ENCODE measurements at places on chromosomes 11 and 22.

DNA sequence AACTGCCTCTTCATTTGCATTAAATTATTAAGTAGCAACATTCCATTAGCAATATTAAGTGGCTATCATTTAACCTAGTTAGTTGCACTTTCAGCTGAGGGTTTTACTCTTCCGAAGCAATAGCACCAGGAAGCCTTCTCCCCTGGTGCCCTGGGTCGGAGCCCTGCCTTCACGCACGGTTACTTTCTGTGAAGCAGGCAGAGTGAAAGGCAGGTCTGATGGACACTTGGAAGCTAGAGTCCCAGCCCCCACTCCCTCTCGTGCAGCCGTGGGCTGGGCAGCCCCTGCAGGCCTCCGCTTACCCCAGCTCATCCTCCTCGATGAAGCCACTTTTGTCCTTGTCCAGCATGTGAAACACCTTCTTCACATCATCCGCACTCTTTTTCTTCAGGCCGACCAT lies 2.0 kb downstream of the PVALB start:
- no peak for DNase-seq

DNA sequence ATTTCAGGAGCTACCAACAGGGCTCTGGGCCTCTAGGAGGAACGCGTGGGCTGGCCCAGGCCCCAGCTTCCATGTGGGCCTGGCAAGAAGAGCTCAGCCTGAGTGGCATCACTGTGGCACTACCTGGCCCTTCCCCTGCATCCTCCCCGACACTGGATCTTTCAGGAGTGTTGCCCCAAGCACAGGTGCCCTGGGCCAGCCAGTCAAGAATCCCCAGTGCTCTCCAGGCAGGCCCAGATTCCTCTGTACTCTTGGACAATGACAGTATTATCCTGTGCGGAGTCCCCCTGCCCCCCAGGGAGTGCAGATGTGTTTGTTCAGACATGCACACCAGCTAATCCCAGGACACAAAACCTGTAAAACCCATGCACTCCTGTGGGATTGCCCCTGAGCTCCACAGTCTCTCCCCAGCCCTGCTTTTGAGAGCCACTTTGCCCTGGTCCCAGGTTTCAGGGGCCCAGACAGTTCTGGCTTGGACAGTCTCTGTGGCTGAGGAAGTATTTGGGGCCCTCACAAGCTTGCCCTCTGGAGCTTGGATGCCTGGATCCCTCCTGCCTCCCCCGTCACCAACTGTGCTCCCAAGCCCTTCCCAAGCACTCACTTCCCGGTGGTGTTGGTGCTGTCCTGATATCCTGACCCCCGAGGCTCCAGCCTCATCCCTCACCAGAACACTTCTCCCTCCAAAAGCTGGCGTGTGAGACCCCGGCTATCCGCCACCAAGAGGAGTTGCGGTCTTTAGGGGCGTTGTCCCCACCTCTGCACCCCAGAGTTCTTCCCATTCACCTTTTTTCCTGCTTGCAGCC lies 39.9 kb downstream of the KCNC1 start:
- DNase-seq = no peak

DNA sequence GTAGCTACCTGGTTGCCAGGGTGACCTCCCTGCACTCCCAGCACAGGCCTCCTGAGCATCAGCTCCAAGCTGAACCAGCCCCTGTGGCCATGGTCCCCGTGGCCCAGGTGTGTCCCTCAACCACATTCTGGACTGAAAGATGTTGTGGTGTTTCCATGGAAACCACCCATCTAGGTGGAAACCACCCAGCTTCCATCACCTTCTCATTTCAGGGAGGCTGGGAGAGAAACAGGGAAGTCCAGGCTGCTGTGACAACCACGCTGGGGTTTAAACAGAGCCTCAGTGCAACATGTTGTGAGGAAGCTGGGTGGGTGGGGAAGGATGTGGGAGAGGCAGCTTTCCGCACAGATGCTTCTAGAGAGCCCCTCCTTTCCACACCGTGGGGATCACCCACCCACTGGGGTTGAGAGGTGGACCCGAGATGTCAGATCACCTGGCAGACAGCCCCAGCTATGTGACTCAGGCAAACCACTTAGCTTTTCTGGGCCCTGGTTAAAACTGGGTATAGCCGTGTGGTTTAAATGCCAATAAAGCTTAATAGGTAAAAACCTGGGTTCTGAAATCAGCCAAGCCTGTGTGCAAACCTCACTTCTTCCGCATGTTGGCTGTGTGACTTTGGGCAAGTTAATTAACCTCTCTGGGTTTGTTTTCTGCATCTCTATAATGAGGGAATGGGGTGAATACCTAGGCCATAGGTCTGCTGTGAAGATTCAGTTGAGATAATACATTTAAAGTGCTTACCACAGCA lies 46.4 kb downstream of the CD82 start:
- no peak for DNase-seq

- DNase-seq = no peak
Observed at GRCh38 chr11:105489446-105489845, 120.4 kb upstream of the GRIA4 start.

DNA sequence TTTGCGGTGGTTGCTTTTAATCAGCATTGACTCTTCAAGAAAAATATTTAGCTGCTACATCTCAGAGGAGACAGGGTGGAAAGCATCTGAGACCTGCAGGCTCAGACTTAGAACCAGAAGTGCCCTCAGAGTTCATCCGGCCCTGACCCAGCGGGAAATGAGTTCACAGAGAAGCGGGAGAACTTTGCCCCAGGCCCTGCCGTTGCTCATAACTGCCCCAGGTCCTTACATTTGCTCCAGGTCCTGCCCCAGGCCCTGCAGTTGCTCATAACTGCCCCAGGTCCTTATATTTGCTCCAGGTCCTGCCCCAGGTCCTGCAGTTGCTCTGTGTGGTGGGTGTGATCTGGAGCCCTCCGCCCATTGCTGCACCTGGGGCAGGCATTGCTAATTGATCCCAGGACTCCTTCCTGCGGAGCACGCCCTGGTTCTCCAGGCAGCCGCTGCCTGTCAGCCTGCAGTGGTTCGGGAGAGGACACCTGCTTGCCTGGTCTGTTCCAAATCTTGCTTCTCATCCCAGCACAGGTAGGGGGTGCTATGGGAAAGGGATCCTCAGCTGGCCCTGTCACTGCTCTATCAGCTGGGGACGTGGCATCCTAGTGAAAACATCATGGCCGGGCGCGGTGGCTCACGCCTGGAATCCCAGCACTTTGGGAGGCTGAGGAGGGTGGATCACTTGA lies 58.1 kb upstream of the PPP6R3 start:
- no peak for DNase-seq

- DNase-seq = no peak
Observed at GRCh38 chr11:132026746-132027145, 656.3 kb downstream of the NTM start.

DNA sequence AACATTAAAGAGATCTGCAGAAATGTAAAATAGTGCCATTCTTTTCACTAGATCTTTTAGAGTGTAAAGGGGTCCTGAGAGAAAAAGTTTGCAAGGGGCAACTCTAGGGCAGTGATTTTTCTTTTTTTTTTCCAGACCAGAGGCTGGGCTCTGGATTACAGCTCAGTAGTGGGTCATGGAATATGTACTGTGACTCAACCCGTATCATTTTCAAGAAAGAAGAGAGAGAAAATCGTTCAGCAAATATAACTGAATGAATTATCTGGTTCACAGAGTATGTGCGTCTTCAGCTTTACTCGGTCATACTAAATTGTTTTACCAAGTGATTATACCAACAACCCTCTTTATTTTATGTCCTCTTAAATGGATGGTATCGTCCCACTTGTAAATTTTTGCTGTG lies 3.8 kb downstream of the CEP57 start:
- no peak for DNase-seq

- no peak for DNase-seq
Observed at GRCh38 chr11:122807731-122808477, 30.4 kb upstream of the CRTAM start.

GRCh38 chr22:30425616-30426387 lies at the start of gene MTFP1:
Gene MTFP1, plus strand, starts transcription at chr22:30425768. Its CDS starts 112 bp downstream, at chr22:30425880.
- DNase-seq = peak; percentile 91

- no peak for DNase-seq
Observed at GRCh38 chr11:36079878-36080675, 136.2 kb downstream of the LDLRAD3 start.

DNA sequence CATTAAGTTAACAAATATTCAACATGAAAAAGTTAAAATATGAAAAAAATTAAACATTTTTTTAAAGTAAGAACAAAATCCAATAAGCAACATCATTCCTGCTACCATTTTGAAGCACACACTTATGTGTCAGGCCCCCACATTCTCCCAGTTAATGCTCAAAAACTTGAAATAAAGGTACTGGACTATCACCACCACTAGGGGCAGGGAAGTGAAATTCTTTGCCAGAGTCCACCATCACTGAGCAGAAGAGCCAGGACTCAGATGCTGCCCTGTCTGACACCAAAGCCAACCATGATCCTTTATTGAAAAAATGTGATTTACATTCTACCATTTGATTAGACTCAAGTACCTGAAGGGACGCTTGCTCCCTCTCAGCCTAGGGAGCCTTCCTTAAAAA lies 39.1 kb downstream of the PITPNB start:
- peak; percentile 60 for DNase-seq

- DNase-seq = peak; percentile 94
Observed at GRCh38 chr11:65224930-65225278, 36.9 kb upstream of the POLA2 start.

- no peak for DNase-seq
Observed at GRCh38 chr11:64592234-64592615, 1.2 kb downstream of the SLC22A12 start.

- DNase-seq = peak; percentile 68
Observed at GRCh38 chr11:123188508-123189165, 6.4 kb downstream of the CLMP start.

GRCh38 chr11:132831272-132831671 lies 701.0 kb downstream of the OPCML start:
- DNase-seq = no peak

- DNase-seq = peak; percentile 40
Observed at GRCh38 chr11:60874421-60875365, 7.4 kb downstream of the ZP1 start.

- DNase-seq = no peak
Observed at GRCh38 chr11:117814766-117815261, 9.7 kb downstream of the FXYD2 start.

DNA sequence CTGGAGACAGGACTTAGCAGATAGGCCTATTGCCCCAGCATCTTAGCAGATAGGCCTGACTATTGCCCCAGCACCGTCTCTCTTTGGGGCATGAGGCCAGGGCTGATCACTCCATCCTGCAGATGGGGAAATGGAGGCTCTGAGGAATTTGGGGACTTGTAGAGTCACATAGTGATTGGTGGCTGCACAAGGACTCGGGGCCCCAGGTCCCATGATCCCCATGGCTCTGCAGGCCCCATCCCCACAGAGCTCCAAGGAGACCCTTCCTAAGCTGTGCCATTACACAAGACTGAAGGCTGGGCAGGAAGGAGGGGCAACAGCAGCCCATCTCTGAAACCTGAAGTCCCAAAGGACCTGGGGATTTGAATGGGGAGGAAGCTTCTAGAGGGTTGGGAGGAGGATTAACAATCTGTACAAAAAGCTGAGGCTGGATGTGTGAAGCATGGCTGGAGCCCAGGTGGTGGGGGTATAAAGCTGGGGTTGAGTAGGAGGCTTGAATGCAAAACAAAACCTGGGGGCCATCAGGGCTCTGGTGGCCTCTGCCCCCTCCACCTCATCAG lies 1.6 kb downstream of the ARAP1 start:
- no peak for DNase-seq

GRCh38 chr11:5367448-5368074 lies 16.1 kb upstream of the OR51M1 start:
- DNase-seq = no peak

DNA sequence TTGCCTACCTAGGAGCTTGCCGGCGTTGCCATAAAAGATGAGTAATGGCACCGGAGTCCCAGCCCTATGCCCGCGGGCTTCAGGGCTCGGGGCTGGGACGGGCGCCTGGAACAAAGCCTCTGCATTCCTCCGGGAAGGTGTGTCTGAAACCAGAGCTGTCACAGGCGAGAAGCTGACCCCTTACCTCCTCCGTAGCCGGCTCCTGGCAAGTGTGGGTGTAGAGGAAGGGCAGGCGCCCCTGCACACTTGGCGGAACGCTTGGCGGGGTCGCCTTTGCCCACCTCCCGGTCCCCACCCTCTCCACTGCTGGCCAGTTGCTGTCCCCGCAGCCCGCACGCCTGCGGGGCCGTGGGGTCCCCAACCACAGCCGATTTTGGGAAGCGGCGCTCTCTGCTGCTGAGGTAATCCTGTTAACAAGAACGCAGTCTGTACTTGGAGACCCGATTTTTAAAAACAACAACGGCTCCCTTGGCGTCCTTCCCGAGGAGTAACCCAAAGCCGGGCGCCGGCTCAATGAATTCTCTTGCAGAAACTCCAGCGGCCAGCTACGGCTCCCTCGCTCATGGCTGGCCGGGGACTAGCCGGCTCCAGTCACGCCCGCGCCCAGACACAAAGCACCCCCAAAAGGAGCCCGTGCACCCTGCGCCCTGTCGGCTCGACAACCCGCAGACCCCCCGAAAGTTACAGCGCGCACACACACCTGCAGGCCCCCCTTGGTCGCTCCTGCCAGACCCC lies 89.2 kb downstream of the PLEKHA7 start:
- DNase-seq = peak; percentile 94

DNA sequence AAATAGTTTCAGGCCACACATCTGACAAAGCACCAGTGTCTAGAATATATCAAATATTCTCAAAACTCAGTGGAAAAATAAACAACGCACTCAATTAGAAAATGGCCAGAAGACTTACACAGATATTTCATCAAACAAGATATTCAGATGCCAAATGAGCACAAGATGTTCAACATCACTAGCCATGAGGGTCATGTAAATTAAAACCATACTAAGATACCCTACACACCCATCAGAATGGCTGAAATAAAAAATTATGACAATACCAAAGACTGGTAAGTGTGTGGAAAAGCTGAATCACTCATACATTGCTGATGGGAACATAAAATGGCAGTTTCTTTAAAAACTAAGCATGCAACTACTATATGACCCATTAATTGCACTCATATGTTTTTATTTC lies 21.7 kb downstream of the BTG4 start:
- no peak for DNase-seq

DNA sequence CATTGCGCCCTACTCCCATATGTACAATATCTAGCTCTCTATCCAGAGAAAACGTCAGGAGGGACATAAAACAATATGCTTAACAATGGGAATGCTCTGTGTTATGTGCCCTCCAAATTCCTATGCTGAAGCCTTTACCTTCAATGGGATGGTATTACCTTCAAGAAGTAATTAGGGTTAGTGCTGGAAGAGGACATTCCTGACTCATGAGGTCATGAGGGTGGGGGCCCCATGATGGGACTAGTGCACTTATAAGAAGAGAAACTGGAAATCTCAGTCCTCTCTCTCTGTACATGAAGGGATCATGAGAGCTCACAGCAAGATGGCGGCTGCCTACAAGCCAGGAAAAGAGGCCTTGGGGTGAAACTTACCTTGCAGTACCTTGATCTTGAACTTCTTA lies 20.3 kb downstream of the MMP20 start:
- DNase-seq = peak; percentile 92

- no peak for DNase-seq
Observed at GRCh38 chr11:126034039-126034932, 28.4 kb downstream of the CDON start.

GRCh38 chr11:100861212-100861611 lies 174.1 kb downstream of the ARHGAP42 start:
- no peak for DNase-seq

- no peak for DNase-seq
Observed at GRCh38 chr22:20015187-20015625, 1.4 kb downstream of the ARVCF start.
